Smooth muscle cell of trachea (primary cell): ENCODE measurements at places on chromosomes 2 and 18. TPM values are rescaled to one million over a fixed set of nuclear protein-coding genes. Genes with fewer than 3 reads are reported as not detected.

The ARMC9 gene
- total RNA-seq = 81.9 and 105 TPM in 2 replicates

The PROKR1 gene
- total RNA-seq = not detected in 2 replicates

The POLR1A gene
- 16.7 and 18.5 TPM in 2 replicates for total RNA-seq

The TRIM43 gene
- total RNA-seq = not detected in 2 replicates

The MAP3K19 gene
- total RNA-seq = not detected in 2 replicates

The PHOSPHO2 gene
- total RNA-seq = 1.8 and 4.1 TPM in 2 replicates

The FAM161A gene
- 1.3 and 2.8 TPM in 2 replicates for total RNA-seq

The GPR35 gene
- total RNA-seq = 0.99 TPM in 1 of 2 replicates, not detected in the other

The TUBA4B gene
- 0.17 TPM in 1 of 2 replicates, not detected in the other for total RNA-seq

The FAHD2B gene
- total RNA-seq = 6.5 and 8.3 TPM in 2 replicates

The REG1B gene
- not detected in 2 replicates for total RNA-seq

The REG3A gene
- total RNA-seq = not detected in 2 replicates

The UPP2 gene
- total RNA-seq = under 0.01 TPM in 1 of 2 replicates, not detected in the other

The GREB1 gene
- 0.44 and 2.2 TPM in 2 replicates for total RNA-seq

The EML6 gene
- 0.15 and 0.66 TPM in 2 replicates for total RNA-seq

The SULT6B1 gene
- total RNA-seq = not detected in 2 replicates

The REG3G gene
- total RNA-seq = not detected in 2 replicates

The IMPACT gene
- 29.8 and 30.1 TPM in 2 replicates for total RNA-seq

The TNFRSF11A gene
- total RNA-seq = 0.66 and 0.73 TPM in 2 replicates
